ENCODE measurements at places on chromosomes 6 and 20. TPM values are rescaled to one million over a fixed set of nuclear protein-coding genes. Genes with fewer than 3 reads are reported as not detected.

Gene RCAN2
- 3.6 TPM for total RNA-seq

Gene CCN6
- not detected for total RNA-seq

Gene OPRL1
- total RNA-seq = 0.24 TPM

Gene GPR31
- total RNA-seq = not detected

Gene OR12D1
- total RNA-seq = not detected

Gene MROH8
- 0.90 TPM for total RNA-seq

Gene C6orf141
- 11.2 TPM for total RNA-seq

Gene HTR1B
- total RNA-seq = 0.32 TPM

Gene SNPH
- 2.4 TPM for total RNA-seq

Gene TINAG
- total RNA-seq = 45.2 TPM

Gene ADAM33
- 8.1 TPM for total RNA-seq

Gene RPS6KA2
- total RNA-seq = 13.6 TPM

Gene ATP6V1G2
- total RNA-seq = 0.57 TPM

Gene SLC22A23
- 85.7 TPM for total RNA-seq

Gene LAMA2
- 7.5 TPM for total RNA-seq

Gene GGTLC1
- total RNA-seq = not detected

Gene NOX3
- total RNA-seq = not detected

Gene PHF1
- 21.9 TPM for total RNA-seq

Gene HLA-DMB
- total RNA-seq = 6.7 TPM

Gene RUNX2
- 1.7 TPM for total RNA-seq

Gene SLC32A1
- total RNA-seq = not detected

Gene RBM24
- 2.8 TPM for total RNA-seq

Gene EGFL8
- 10.4 TPM for total RNA-seq

Gene SEMG1
- total RNA-seq = 1.0 TPM

Gene APOM
- 2.4 TPM for total RNA-seq

Gene ARMH2
- total RNA-seq = not detected

Gene MATN4
- total RNA-seq = 0.47 TPM

Gene ADGRB3
- 0.42 TPM for total RNA-seq

Gene ADA
- total RNA-seq = 2.4 TPM

Gene COL12A1
- total RNA-seq = 20.2 TPM

Gene DYNLRB1
- 107 TPM for total RNA-seq

Gene OOEP
- not detected for total RNA-seq

Gene TTK
- 8.9 TPM for total RNA-seq

Gene CDSN
- not detected for total RNA-seq

Gene TCFL5
- total RNA-seq = 6.2 TPM

Gene ENPP1
- 12.6 TPM for total RNA-seq
